Stimulated activated CD8-positive, alpha-beta memory T cell treated with anti-CD3 and anti-CD28 coated beads, Interleukin-12 subunit alpha, Interleukin-12 subunit beta, amount 100 ng/mL, for 1 hour (primary cell): ENCODE measurements at places on chromosomes 2 and 18.

DNA sequence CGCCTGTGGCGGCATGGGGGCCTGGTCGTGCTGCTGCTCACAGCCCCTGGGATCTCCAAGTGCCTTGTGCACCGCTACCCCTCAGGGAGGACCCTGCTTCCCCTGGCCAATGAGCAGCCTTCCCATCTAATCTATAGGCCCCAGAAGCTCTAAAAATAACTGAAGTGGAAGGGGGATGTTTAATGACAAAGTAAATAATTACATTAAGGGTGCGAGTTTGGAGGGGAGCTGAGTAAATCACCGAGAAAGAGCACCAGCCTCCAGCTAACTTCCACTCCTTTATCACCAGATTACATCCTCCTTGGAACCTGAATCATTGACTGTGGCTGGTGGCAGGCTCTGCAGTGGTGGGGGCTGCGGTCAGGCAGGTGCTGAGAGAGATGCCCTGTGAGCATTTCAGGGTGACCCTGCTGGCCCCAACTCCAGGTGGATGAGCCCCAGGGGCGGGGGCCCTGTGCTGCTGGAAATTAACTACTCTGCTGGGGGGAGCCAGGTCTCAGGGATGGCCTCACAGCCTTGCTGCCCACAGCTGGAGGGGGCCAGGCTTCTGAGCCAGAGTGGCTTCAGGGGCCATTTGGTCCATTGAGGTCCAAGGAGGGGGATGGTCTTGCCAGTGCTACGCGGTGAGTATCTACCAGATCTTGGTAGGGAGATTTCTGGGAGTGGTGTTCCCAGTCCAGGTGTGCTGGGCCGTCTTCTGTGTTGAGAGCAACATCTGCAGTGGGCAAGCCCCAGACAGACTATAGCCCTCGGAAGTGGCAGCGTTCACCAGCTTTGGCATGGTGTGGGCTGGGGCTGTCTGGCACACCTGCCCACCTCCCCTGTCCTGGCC lies 74.2 kb downstream of the GLI2 start:
- DNase-seq: no peak

DNA sequence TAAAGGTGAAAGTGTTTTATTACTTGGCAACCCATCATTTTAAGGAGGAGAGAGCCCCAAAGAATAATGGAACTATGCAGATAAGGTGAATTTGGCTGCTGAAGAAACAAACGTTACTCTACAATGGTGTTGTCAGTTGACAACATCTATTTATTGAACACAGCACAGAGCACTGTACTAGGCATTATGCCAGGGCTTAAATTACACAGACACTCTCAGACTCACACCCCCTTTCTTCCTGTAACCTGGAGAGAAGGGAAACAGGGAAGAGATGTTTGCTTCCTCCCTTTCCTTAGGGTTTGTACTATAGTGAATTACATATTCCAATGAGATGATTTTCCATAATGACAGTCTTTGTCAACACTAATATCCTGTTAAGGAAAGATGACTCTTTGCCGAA lies 94.0 kb upstream of the ATP5MC3 start:
- no peak for DNase-seq

- DNase-seq: no peak
Observed at GRCh38 chr18:9787712-9788111, 79.6 kb downstream of the RAB31 start.

DNA sequence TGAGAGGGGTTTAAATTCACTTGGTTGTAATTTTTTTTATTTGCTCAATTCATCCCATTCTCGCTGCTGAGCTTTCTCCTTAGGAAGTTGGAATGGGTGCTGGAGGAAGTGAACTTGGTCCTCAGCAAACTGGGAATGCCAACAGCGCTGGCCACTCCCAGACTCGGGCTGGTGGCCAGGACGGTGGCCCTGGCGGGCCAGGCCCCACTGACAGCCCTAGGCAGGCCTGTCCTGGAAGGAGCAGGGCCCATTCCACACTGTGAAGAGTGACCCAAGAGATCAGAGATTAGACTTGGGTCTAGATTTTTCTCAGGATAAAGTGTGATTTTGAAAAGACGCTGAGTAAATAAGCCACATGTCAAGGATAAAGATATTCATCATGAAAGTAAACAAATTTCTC lies 132.7 kb downstream of the HDAC4 start:
- DNase-seq: no peak

GRCh38 chr2:66170744-66171330 lies 264.1 kb upstream of the MEIS1 start:
- no peak for DNase-seq

DNA sequence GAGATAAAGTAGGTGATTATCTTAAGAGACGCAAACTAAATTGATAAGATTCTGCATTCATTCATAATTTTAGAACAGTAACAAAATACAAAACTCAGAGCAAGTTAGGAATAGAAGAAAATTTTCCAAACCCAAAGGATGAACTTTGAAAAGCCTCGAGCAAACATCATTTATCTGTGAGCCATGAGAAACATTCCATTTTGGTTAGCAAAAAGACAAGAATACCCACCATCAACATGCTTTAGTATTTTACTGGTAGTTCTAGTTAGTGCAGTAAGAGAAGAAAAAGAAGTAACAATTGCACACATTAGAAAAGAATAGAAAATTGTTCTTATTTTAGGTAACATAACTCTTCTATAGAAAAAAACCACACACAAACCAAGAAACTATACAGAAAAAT lies 291.3 kb upstream of the TCF4 start:
- no peak for DNase-seq

GRCh38 chr2:204112084-204112770 lies 175.7 kb downstream of the ICOS start:
- DNase-seq: no peak

GRCh38 chr2:229438430-229439159 lies 167.5 kb upstream of the PID1 start:
- DNase-seq: no peak

- DNase-seq: no peak
Observed at GRCh38 chr18:24199372-24199962, 60.6 kb downstream of the CABYR start.

GRCh38 chr2:24434541-24434940 lies 56.5 kb upstream of the NCOA1 start:
- DNase-seq: no peak

GRCh38 chr2:173750831-173751230 lies 214.3 kb downstream of the SP3 start:
- DNase-seq: no peak

GRCh38 chr18:25895518-25895917 lies 194.9 kb downstream of the SS18 start:
- DNase-seq: no peak

GRCh38 chr2:118845522-118846441 lies 1.7 kb downstream of the EN1 start:
- no peak for DNase-seq

DNA sequence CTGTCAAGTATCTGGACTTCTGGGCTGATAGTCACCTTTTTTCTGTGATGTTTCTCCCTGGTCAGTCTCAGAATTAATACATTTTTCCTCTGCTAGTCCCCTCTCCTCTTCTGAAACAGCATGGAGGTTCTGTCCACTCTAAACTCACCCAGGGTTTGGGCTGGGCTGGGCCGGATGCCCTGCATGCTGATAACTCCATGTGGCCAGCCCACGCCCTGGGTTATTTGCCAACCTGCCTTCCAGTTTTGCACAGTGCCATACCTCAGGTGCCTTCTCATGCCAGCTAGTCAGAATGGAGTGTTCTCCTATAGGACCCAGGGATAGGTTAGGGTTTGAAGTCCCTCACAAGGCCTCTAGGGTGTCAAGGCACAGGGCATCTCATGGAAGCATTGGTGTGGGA lies 32.2 kb downstream of the MEX3C start:
- DNase-seq: no peak

GRCh38 chr18:7447318-7448028 lies 119.6 kb upstream of the PTPRM start:
- no peak for DNase-seq

- no peak for DNase-seq
Observed at GRCh38 chr2:36302911-36303310, 52.7 kb upstream of the CRIM1 start.

- no peak for DNase-seq
Observed at GRCh38 chr2:126911111-126911796, 12.6 kb downstream of the TEX51 start.

GRCh38 chr18:32048507-32049091 lies 30.0 kb downstream of the RNF125 start:
- no peak for DNase-seq
